Activated naive CD4-positive, alpha-beta T cell treated with anti-CD3 and anti-CD28 coated beads for 36 hours (primary cell): ENCODE measurements at places on chromosomes 2 and 18.

- DNase-seq: no peak
Observed at GRCh38 chr2:44560941-44561340, 199.2 kb downstream of the CAMKMT start.

- no peak for DNase-seq
Observed at GRCh38 chr2:66700677-66701066, 265.7 kb downstream of the MEIS1 start.

GRCh38 chr2:172693037-172693436, 42.6 kb upstream of the RAPGEF4 start:
- peak; percentile 76 for DNase-seq

- peak; percentile 27 for DNase-seq
Observed at GRCh38 chr2:37671816-37672103, 318 bp upstream of the CDC42EP3 start.

GRCh38 chr2:233413559-233414272, 59.4 kb downstream of the DGKD start:
- DNase-seq: peak; percentile 69

DNA sequence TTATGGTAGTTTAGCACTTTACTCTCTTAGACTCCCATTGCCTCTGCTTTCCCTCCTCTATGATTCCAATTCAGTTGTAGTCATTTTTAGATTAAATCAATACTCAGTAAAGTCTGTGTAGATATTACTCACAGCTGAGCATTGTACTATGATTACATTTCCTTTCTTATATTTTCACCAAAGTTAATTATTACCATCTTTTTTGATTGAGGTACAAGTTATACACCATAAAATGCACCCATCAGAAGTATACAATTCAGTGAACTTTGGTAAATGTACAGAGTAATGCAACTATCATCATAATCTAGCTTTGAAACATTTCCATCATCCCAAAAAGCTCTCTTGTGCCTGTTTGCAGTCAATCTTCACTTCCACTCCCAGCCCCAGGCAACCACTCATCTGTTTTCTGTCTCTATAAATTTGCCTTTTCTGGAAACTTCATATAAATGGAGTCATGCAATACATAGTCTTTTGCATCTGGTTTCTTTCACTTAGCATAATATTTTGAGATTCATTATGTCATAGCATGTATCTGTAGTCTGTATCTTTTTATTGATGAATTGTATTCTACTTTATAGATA, 30.2 kb upstream of the ETAA1 start:
- no peak for DNase-seq

- no peak for DNase-seq
Observed at GRCh38 chr2:128302011-128302743, 16.5 kb downstream of the HS6ST1 start.

GRCh38 chr2:187581125-187581896, 27.1 kb upstream of the TFPI start:
- DNase-seq: peak; percentile 39

GRCh38 chr2:100868083-100868482, 48.1 kb downstream of the NPAS2 start:
- DNase-seq: no peak

GRCh38 chr2:219684721-219685689, 57.6 kb downstream of the SLC4A3 start:
- DNase-seq: peak; percentile 84

DNA sequence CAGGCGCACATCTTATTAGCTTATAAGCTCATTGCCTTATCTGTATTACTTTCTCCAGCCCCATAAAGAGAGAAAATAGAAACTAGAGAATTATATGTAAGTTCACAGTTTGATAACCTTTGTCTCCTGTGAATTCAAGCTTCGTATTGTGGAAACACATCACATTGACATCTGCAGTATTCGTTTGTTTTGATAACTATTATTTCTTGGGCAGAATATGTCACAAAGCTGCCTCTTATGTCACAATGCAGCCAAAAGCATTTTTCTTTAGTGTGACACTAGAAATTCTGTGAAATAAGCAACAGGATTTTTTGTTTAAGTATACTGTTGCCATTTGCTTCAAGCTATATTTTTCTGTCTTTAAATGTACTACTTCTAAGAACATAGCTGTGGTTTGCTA, 221.5 kb downstream of the DOK6 start:
- no peak for DNase-seq

GRCh38 chr2:223868005-223868404, 30.6 kb upstream of the AP1S3 start:
- no peak for DNase-seq

GRCh38 chr2:57802243-57802642, 244.4 kb upstream of the VRK2 start:
- DNase-seq: no peak

GRCh38 chr2:188459061-188459460, 167.4 kb downstream of the GULP1 start:
- no peak for DNase-seq

DNA sequence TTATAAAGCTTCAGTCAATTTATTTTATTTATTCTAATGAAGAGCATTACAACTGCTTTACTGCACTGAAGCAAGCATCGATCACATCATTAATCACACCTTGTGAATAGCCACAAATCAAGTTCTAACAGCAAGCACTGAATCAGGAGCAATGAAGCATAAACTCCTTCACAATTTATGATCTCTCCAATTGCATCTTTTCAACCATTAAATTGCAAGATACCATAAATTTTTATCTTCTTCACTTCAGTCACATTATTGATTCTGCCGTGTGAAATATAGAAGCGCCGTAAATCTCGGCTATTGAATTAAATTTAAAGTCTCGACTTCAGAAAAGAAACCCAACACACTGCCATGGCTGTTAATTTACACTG, 298.7 kb downstream of the CDCA7 start:
- no peak for DNase-seq

- no peak for DNase-seq
Observed at GRCh38 chr2:71669058-71669456, 215.7 kb downstream of the DYSF start.

GRCh38 chr2:73071360-73072128, at the start of gene SFXN5:
SFXN5 (minus strand) TSS chr2:73071712; CDS start chr2:73071705, 7 bp downstream.
- peak; percentile 96 for DNase-seq

DNA sequence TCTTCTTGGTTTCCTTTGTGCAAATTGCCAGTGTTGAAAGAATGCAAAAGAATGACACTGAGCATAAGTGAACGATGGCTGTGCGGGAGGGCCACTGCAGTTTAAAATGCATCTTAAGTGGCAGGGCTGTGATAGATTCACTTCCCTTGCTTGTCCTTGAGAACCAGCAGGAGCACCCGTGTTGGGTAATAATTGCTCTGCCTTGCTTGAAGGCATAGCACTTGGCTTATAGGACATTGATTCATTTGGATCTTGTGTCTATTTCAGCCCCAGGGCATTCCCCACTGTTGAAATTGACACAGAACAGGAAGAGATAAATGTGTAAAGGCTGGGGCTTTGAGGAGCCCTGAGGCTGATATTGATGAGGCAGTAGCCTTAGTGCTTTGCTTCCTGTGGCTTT, 1003.7 kb upstream of the GYPC start:
- DNase-seq: no peak

DNA sequence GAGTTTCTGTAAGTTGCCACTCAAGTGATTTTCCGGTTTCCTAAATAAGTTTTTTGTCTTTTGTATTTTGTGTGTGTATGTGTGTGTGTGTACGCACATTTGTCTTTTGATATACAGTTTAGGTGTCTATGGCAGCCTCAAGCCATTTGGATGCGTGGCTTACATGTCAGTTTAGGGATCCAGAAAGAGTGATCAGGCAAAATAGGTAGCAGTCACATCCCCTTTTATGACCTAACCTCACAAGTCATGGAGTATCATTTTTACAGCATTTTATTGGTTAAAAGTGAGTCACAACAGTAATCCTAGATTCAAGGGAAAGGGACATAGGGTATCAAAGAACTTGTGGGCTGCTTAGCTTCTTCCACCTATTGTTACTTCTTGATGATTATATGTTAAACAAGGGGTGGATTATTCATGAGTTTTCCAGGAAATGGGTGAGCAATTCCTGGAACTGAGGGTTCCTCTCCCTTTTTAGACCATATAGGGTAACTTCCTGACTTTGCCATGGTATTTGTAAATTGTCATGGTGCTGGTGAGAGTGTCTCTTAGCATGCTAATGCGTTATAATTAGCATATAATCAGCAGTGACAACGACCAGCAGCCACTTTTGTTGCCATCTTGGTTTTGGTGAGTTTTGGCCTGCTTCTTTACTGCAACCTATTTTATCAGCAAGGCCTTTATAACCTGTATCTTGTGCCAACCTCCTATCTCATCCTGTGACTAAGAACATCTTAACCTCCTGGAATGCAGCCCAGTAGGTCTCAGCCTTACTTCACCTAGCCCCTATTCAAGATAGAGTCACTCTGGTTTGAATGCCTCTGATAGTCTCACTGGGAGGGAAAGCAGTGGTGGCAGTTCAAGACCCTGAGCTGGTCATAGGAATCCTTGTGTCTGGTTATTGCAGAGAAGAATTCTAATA, 8.6 kb upstream of the SOCS6 start:
- DNase-seq: no peak

- DNase-seq: no peak
Observed at GRCh38 chr2:63122921-63123320, 72.3 kb downstream of the OTX1 start.

GRCh38 chr2:17355608-17356329, 162.5 kb downstream of the RAD51AP2 start:
- no peak for DNase-seq

GRCh38 chr2:164515030-164515429, 106.3 kb downstream of the GRB14 start:
- DNase-seq: no peak

DNA sequence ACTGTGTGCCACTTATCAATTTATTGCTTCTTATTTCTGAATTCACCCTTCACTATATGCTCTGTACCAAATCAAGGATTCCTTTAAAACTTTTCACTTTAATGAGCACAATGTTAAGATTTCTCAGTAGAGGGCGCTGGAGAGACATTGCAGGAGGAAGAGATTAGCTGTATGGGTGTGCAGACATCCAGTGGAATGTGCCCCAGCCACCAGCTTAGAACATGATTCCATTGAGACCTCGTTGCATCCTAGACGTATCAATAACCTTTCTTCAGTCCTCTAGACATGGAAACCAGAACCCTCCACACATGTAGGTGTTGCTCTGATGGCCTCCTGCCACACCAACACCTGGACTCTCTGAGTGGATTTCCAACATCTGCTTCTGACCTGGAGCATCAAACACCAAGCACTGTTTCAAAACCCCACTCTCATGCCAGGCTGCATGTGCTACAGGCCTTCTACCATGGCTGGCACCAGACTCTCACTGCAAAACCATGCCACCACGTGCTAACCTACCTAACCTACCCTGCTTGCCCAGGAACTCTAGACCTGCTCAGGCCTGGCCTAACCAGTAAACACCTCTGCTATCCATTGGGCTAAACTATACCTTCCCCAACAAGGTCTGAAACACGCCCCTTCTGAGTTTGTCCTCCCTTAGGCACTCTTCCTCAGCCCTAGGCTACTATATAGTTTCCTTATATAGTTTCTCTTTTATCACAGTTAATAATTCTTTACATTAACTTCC, 633.2 kb upstream of the PKDCC start:
- peak; percentile 4 for DNase-seq

- DNase-seq: peak; percentile 15
Observed at GRCh38 chr18:38790303-38790702, 1224.7 kb upstream of the CELF4 start.

DNA sequence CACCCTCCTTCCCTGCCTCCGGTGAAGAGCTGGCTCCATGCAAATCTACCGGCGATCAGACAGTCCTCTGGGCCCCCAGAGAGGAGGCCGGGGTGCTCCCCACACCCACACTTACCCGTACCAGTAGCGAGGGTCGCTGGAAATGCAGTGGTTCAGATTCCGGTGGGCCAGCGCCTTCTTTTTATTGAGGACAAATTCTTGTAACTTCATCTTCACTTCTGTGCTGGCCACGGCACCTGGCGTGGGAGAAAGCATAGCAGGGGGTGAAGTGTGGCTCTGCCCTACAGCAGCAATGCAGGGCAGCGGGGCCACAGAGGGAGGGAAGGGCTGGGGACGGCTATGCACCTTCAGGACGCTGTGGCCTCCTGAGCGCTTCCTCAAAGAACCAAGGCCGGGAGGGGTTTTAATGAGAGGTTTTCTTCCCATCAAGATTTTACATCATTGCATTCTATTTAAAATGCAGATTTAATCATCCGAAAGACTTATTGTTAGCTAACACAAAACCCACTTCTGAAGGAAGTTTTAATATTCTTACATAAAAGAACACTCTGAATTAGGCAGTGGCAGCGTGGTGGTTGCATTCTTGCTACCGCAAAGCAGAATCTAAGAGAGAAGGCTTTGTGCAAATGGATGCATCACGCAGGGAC, 237.0 kb downstream of the HDAC4 start:
- no peak for DNase-seq

DNA sequence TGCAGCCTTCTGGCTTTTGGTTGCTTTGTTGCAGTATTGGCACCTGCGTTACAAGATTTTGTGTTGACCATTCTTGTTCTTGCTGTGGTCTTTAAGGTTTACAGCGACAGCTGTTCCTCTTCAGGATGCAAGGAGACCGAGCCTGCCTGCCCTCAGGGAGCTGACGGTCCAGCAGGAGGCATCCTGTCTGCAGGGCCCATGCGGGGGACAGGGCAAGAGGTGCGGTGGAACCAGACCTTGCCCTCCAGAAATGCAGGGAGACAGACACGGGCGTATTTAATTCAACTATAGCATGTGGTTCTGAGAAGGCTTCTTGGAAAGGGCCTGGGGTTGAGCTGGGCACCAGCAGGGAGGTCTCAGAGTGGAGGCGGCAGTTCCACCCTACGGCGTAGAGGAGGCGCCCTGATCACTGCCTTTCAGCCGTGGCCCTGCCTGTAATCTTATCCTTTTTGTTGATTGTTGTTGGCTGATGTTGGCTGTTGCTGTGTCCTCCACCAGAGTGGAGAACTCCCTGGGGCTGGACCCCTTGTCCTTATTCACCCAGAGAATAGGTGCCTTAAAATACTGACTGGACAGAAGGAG, 71.7 kb downstream of the HPCAL1 start:
- no peak for DNase-seq

GRCh38 chr2:71560638-71561011, 107.3 kb downstream of the DYSF start:
- no peak for DNase-seq

DNA sequence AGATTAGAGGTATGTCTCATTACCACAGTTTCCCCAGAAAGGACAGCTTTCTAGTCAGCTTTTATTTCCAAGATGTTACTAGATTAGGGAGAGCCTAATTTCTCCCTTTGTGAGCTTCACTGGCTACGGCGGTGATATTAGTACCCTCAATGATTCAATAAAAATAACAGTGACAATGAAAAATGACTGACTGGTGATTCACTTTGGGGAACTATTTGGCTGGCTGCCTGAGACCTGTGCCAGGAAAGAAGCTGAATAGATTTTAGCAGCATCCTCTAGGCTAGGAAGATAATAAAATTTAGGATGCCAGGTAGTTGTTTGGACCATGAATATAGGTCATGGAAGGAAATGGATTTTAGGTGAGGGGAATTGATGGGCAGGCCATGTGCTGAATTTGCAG, 178.7 kb downstream of the FMNL2 start:
- DNase-seq: no peak

GRCh38 chr2:16325016-16325975, 340.3 kb downstream of the CYRIA start:
- no peak for DNase-seq

GRCh38 chr2:212730994-212731393, 192.4 kb upstream of the ERBB4 start:
- no peak for DNase-seq

GRCh38 chr18:10860382-10860781, 289.0 kb downstream of the PIEZO2 start:
- no peak for DNase-seq

GRCh38 chr2:3336844-3337243, 40.8 kb downstream of the EIPR1 start:
- DNase-seq: no peak

GRCh38 chr2:165582409-165582808, 112.9 kb downstream of the CSRNP3 start:
- DNase-seq: no peak

- DNase-seq: no peak
Observed at GRCh38 chr18:23636071-23636399, 26.7 kb downstream of the ANKRD29 start.
